Activated CD4-positive, alpha-beta T cell treated with anti-CD3 and anti-CD28 coated beads, Interleukin-2, amount 10 ng/mL, durations not matched to agents 24 days and 14 days (primary cell): ENCODE measurements at places on chromosomes 3 and 15.
A peak's percentile ranks its signal among the peaks of the same experiment; 100 is the strongest.

DNA sequence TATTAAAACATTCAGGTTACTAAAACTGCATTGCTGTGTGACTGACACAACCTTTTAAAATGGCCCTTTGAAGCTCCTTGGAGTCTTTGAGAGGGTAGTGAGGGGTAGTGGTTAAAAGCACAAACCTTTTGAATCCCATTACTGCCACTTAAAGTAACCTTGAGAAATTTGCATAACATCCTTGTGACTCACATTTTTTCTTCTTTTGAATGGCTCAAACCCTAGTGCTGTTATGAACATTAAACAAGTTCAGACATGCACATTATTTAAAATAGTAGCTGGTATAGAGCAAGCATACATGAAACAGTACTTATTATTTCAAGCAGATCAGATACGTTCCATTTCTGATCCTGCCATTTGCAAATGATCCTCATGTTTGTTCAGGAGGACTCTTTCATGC is 3.7 kb upstream of the CLDN1 start:
- peaks cover 22% of the 10 kb centered on the region for H3K27me3 ChIP-seq
- DNase-seq: no peak
- no peaks in the 10 kb centered on the region for H3K36me3 ChIP-seq
- no peak overlapping the region for H3K4me3 ChIP-seq
- peaks cover 16% of the 10 kb centered on the region for H3K4me1 ChIP-seq
- no peak overlapping the region for H3K27ac ChIP-seq

GRCh38 chr3:186375443-186375842 is 13.4 kb upstream of the DGKG start:
- no peak overlapping the region for H3K4me3 ChIP-seq
- no peak overlapping the region for H3K27ac ChIP-seq
- peaks cover 26% of the 10 kb centered on the region for H3K27me3 ChIP-seq
- no peak for DNase-seq

DNA sequence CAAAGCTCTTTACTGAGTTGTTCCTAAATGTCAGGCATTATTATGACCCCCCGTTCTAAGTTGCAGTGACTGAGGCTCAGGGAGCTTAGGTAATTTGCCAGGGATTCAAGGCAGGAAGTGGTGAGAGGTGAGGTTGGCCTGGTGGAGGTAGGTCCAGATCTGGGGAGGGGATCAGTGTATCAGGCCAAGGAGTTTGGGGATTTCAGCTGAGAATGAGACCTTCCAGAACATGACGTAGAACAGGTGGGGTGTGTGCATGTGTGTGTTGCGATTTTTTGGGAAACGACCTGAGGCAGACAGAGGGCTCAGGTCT is 41.1 kb upstream of the MRPS22 start:
- no peak overlapping the region for H3K27ac ChIP-seq
- no peak for DNase-seq
- H3K4me1 ChIP-seq: peaks cover 15% of the 10 kb centered on the region
- H3K4me3 ChIP-seq: peak overlapping the region; percentile 4

GRCh38 chr3:16743276-16743675 is 138.1 kb upstream of the DAZL start:
- no peaks in the 10 kb centered on the region for H3K36me3 ChIP-seq
- H3K27me3 ChIP-seq: no peaks in the 10 kb centered on the region
- H3K27ac ChIP-seq: no peak overlapping the region
- H3K4me1 ChIP-seq: no peaks in the 10 kb centered on the region
- H3K4me3 ChIP-seq: no peak overlapping the region

GRCh38 chr3:132079147-132079546 is 44.3 kb upstream of the CPNE4 start:
- DNase-seq: no peak
- H3K36me3 ChIP-seq: no peaks in the 10 kb centered on the region
- no peak overlapping the region for H3K4me3 ChIP-seq
- H3K27me3 ChIP-seq: no peaks in the 10 kb centered on the region
- no peak overlapping the region for H3K27ac ChIP-seq

DNA sequence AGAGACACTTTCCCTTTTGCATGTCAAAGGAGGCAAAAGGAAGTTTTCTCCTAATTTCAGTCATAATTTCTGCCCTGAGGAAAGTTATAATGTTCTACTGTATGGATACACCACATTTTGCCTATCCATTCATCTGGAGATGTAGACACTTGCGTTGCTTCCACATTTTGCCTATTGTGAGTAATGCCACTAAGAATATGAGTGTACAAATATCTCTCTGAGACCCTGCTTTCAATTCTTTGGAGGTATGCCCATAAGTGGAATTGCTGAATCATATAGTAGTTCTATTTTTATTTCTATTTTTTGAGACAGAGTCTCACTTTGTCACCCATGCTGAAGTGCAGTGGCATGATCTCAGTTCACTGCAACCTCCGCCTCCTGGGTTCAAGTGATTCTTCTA is 3.6 kb upstream of the CD276 start:
- no peak overlapping the region for H3K4me3 ChIP-seq
- no peak overlapping the region for H3K27ac ChIP-seq
- peaks cover 35% of the 10 kb centered on the region for H3K27me3 ChIP-seq
- H3K36me3 ChIP-seq: no peaks in the 10 kb centered on the region
- peaks cover 24% of the 10 kb centered on the region for H3K4me1 ChIP-seq
